ENCODE measurements at places on chromosomes 7 and 10.

DNA sequence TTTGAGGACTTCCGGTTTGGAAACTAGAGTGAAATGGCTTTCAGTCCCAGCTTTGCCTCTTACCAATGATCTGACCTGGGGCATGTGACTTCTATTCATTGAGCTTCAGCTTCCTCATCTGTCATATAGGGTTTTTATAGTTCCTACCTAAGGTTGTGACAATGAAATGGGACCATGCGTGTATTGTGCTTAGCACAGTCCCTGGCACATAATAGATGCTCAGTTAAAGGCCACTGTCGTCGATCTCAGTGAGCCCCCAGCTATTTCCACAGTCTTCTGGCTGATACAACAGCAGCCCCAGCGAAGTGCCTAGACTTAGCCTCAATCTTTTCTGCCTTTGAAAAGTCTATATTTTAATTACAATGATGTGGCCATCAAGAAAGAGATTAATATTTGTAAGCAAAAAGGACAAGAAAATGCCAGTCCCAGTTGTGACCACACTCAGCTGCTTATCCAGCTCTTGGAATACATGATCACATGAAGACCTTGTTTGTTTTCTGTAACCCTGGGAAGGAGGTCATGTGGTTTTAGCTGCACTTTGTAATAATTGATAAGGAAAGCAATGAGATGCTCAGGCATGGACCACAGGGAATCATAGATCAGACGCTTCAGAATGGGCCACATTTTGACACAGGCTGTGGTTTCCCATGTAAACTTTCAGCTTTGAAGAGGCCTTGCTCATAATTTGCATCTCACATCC lies 44.6 kb downstream of the VWA2 start:
- peaks cover 15% of the 10 kb centered on the region for H3K27me3 ChIP-seq
- no peak overlapping the region for H3K27ac ChIP-seq
- DNase-seq = no peak
- H3K36me3 ChIP-seq = no peaks in the 10 kb centered on the region

DNA sequence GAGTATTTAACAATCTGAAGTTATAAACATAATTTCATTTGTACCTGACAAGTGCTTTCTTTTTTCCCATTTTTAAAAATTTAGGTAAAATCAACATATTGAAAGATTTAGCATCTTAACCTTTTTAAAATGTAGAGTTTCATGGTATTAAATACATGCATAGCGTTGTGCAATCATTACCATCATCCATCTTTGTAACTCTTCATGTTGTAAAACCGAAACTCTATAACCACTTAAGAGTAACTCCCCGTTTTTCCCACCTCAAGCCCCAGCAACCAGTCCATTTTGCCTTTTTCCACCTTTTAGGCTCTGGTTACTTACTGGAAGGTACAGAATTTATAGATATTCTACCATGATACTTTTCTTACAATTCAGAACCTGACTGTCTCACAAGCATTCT lies 892.5 kb downstream of the DNAJB9 start:
- H3K36me3 ChIP-seq = no peaks in the 10 kb centered on the region
- H3K4me1 ChIP-seq = no peaks in the 10 kb centered on the region
- H3K27me3 ChIP-seq = no peaks in the 10 kb centered on the region
- no peak overlapping the region for H3K27ac ChIP-seq

DNA sequence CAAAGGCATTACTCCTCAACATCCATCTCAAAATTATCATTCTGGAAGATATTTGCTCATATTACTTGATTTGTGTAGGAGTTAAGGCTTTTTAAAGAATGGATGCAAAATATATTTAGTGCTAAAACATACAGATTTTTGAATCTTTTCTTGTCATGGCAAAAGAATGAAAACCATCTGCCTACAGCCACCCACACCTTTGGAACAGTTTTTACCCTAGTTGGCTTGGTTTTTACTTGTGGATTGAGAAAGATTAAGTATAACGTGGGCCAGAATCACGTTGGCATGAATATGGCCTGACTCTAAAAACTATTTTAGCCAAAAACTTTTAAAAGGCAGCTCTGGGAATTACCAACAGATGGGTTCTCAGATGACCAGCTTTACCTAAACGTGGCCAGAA lies 128.2 kb downstream of the SPAG6 start:
- DNase-seq = no peak
- no peak overlapping the region for H3K27ac ChIP-seq
- peaks cover 32% of the 10 kb centered on the region for H3K27me3 ChIP-seq
- H3K4me1 ChIP-seq = no peaks in the 10 kb centered on the region
- no peak overlapping the region for H3K4me3 ChIP-seq

DNA sequence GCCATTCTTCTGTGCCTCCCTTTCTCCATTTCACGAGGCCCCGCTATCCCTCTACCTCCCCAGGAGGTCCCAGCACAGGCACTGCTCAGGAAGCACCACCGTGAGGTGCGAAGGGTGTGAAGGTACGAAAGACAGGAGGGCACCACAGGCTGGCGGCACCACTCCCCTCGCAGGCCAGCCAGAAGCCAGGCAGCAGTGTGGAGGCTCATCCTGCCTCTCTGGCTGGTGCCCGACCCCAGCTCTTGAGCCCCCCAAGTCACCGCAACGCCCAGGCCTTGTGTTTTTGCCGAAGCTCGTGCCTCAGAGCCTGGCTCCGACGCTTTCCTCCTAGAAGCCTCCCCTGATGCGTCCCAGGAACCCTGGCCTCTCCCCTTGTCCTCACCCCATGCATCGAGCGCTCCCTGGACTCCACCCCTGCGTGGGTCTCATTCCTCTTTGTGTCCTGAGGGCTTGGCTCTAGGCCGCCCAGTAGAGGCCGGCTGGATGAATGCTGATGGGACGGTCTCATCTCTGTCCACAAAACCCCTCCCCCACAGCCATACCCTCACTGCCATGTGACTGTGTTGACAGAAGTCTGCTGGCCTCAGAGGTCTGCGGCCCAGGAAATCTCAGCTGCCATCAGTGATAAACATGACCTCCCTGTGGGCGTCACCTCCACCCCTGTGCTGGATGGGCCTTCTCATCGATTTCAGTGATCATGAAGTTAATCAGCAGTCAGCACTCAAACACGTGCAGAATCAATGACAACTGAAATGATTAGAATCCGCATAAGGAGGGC lies 19.3 kb downstream of the BRI3 start:
- H3K27ac ChIP-seq = no peak overlapping the region
- H3K36me3 ChIP-seq = peaks cover 4% of the 10 kb centered on the region
- DNase-seq = no peak
- H3K27me3 ChIP-seq = no peaks in the 10 kb centered on the region

DNA sequence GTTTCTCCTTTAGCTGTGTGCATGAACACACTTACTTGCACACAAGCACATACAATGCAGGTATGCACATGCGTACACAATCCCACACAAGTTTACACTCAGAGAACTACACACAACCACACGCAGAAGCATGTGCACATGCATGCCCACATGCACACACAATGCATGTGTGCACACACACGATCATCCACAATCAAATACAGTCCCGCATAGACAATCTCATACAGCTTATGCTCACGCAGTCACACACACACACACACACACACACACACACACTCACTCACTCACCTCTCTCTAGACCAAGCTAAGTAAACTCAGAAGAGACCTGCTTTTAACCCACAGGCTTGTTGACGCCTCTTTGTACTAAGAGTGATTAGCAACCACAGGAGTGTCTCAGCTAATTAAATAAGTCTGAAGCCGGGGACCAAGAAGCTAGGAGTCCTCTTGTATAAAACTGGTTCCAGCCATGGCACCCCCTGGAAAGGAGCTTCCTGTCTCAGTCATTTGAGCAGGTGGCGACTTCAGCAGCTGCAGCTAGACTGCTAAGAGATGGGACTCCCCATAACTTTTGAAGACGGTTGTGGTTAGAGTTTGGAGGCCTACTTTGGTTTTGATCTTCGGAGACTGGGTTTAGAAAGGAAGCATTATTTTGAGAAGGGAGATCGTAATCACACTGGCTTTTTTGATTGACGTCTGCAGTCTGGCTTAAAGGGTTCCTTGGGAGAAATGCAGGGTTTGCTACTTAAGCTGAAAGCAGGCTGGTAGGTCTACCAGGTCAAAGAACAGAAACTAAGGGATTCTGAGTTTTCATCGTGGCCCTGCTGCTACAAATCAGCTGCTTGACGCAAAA lies 82.3 kb upstream of the ADRB1 start:
- H3K36me3 ChIP-seq = no peaks in the 10 kb centered on the region
- H3K27ac ChIP-seq = no peak overlapping the region
- no peak for DNase-seq

GRCh38 chr7:90726120-90726519 lies 130.0 kb downstream of the CDK14 start:
- H3K36me3 ChIP-seq = no peaks in the 10 kb centered on the region
- H3K27me3 ChIP-seq = no peaks in the 10 kb centered on the region
- peak overlapping the region; percentile 4 for H3K4me3 ChIP-seq

DNA sequence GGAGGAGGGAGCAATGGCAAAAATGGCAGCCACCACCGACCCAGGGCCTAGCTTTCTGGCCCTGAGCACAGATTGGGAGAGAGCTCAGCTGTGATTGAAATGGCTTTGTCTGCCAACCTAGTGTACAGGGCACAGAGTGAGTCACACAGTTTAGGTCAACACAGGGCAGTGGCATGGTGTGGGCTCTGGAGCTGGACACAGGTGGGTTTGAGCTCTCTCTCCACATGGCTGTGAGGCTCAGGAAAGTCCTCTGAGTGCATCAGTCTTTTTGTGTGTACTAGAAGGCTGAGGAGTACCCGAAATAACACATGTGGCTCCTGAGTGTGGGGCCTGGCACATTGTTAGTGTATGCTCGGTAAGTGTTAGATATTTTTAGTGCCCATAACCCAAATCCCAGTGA lies 60.2 kb upstream of the LOXL4 start:
- no peak for DNase-seq
- no peaks in the 10 kb centered on the region for H3K36me3 ChIP-seq
- H3K4me3 ChIP-seq = no peak overlapping the region
- no peak overlapping the region for H3K27ac ChIP-seq
- H3K27me3 ChIP-seq = no peaks in the 10 kb centered on the region

- H3K4me3 ChIP-seq = no peak overlapping the region
- no peak overlapping the region for H3K27ac ChIP-seq
- no peaks in the 10 kb centered on the region for H3K36me3 ChIP-seq
- no peaks in the 10 kb centered on the region for H3K4me1 ChIP-seq
- no peak for DNase-seq
These were observed 15.8 kb downstream of the KLLN start for GRCh38 chr10:87847550-87847949.

GRCh38 chr7:32536585-32536984 lies 41.3 kb downstream of the AVL9 start:
- no peak overlapping the region for H3K4me3 ChIP-seq
- peak; percentile 80 for DNase-seq
- H3K27ac ChIP-seq = no peak overlapping the region
- H3K4me1 ChIP-seq = peaks cover 4% of the 10 kb centered on the region

GRCh38 chr7:135894816-135895215 lies 82.3 kb downstream of the MTPN start:
- H3K4me3 ChIP-seq = no peak overlapping the region
- no peak for DNase-seq
- no peak overlapping the region for H3K27ac ChIP-seq
- no peaks in the 10 kb centered on the region for H3K4me1 ChIP-seq

- DNase-seq = peak; percentile 3
- H3K27me3 ChIP-seq = no peaks in the 10 kb centered on the region
- H3K4me3 ChIP-seq = no peak overlapping the region
These were observed 162.2 kb upstream of the WDR11 start for GRCh38 chr10:120688928-120689327.

GRCh38 chr10:99331207-99331803 lies 2.1 kb downstream of the CNNM1 start:
- H3K27ac ChIP-seq = no peak overlapping the region
- H3K4me1 ChIP-seq = no peaks in the 10 kb centered on the region
- peak; percentile 31 for DNase-seq
- no peaks in the 10 kb centered on the region for H3K36me3 ChIP-seq
- H3K4me3 ChIP-seq = no peak overlapping the region
- peaks cover 6% of the 10 kb centered on the region for H3K27me3 ChIP-seq

DNA sequence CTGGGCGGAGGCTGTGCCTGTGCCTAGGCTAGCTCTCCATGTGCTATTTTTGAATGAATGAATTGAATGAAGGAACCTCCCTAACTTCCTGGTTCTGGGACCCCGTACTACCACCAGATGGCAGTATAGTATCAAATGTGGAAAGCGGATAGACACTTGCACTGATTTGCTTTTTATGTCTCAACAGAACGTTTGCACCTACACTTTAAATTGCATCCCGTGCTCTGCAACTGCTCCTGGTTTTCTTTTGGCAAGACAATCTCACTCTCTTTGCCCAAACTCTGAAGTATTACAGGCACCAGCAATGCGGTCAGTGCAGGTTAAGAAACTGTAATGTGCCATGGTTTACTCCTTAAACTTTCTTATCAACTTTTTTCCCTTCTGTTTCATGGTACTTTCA lies 6.5 kb downstream of the FZD8 start:
- no peak overlapping the region for H3K4me3 ChIP-seq
- H3K27me3 ChIP-seq = no peaks in the 10 kb centered on the region
- peak; percentile 76 for DNase-seq
- no peaks in the 10 kb centered on the region for H3K36me3 ChIP-seq

GRCh38 chr7:85023066-85023712 lies 163.7 kb downstream of the SEMA3D start:
- no peaks in the 10 kb centered on the region for H3K4me1 ChIP-seq
- no peak overlapping the region for H3K4me3 ChIP-seq
- no peaks in the 10 kb centered on the region for H3K36me3 ChIP-seq
- H3K27ac ChIP-seq = no peak overlapping the region
- H3K27me3 ChIP-seq = no peaks in the 10 kb centered on the region
- peak; percentile 19 for DNase-seq

- no peak for DNase-seq
- H3K36me3 ChIP-seq = peaks cover 20% of the 10 kb centered on the region
- no peak overlapping the region for H3K4me3 ChIP-seq
These were observed 15.6 kb downstream of the ALDH18A1 start for GRCh38 chr10:95640891-95641315.

- H3K4me1 ChIP-seq = peaks cover 7% of the 10 kb centered on the region
- peak overlapping the region; percentile 20 for H3K27ac ChIP-seq
- peaks cover 3% of the 10 kb centered on the region for H3K36me3 ChIP-seq
- no peak for DNase-seq
These were observed 1.7 kb upstream of the C7orf25 start for GRCh38 chr7:42913591-42913990.

DNA sequence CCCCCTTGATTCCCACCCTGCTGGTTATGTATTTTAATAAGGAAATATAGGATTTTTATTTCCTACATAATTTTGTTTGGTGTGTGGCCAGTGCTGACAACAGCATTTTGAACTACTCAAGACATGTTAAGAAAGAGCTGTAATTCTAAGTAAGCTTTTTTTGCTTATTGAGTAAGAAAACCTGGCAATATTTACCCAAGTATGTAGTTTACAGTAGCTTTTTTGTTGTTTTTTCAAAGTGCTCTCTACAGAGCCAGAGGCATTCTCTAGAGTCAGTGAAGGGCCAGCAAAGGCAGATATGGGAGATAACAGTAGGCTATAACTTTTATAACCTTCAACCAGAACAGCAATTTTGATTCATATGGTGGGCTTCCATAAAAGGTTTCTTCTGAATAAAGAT lies 63.2 kb upstream of the TMEM168 start:
- no peak overlapping the region for H3K4me3 ChIP-seq
- H3K27ac ChIP-seq = no peak overlapping the region
- no peaks in the 10 kb centered on the region for H3K36me3 ChIP-seq
- no peaks in the 10 kb centered on the region for H3K27me3 ChIP-seq
- H3K4me1 ChIP-seq = no peaks in the 10 kb centered on the region

GRCh38 chr7:134448356-134449229 lies 10.3 kb downstream of the AKR1B1 start:
- H3K36me3 ChIP-seq = peaks cover 30% of the 10 kb centered on the region
- H3K27me3 ChIP-seq = no peaks in the 10 kb centered on the region
- H3K27ac ChIP-seq = peak overlapping the region; percentile 81
- no peak overlapping the region for H3K4me3 ChIP-seq
- peak; percentile 86 for DNase-seq

- peak; percentile 74 for DNase-seq
- H3K4me1 ChIP-seq = no peaks in the 10 kb centered on the region
- no peak overlapping the region for H3K4me3 ChIP-seq
- H3K27ac ChIP-seq = no peak overlapping the region
These were observed 404.7 kb downstream of the ARL4A start for GRCh38 chr7:13091974-13092707.

All from fibroblast of lung (primary cell).